ENCODE measurements at places on chromosomes 1 and 21.

DNA sequence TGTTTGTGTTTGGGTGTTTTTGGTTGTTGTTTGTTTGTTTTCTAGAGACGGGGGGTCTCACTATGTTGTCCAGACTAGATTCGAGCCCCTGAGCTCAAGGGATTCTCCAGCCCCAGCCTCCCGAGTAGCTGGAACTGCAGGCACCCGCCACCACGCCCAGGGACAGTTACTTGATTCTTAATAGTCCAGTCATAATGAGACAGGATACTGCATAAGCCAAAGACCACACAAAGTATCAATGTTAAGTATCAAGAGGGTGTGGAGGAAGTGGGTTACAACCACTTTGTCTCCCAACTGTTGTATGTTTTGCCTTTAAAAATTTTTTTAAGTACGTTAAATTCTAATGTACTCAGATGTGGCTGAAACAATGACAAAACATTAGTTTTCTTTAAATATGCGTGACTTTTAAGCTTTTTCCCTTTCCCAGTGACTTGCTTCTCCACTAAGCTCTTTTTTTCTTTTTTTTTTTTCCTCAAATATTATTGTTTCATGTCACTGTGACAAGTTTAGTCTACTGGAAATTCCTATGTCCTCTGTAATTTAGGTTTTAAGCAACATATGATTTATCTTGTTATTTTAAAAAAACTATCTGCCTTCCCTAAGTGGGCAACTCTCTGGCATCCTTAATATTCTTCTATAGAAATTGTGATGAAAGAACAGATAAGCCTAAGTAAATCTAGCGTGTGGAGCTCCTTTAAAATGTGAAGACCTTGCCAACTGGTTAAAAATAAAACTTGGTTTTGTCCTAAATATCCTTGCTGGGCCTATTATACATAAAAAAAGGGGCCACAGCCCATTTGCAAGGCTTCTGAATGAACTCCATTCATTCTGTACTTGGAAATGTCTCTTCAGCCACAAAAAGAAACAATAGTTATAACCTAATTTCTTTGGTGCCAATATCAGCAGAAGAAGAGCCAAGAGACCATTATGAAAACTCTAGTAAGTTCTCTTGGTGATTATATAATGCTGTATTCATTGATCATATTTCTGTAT, 56.2 kb upstream of the DPH5 start:
- no peak for DNase-seq

DNA sequence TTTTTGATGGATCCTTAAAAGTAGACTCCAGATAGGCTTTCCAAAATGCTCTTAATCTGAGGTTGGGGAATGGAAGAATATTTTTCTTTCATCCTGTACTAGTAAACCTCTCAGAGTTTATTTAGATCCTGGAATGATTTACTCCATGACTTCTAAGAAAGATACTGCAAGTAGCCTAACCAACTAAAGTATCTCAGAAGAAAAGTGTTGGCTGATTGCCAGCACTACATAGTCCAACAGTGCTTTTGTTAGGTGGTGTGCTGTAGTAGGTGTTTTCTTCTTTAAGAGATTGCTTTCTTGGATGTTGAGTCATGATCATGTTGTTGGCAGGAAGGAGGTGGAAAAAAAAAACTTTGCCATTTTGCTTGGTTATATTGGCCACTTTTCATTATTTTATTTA, 119.8 kb downstream of the OSBPL9 start:
- no peak for DNase-seq

DNA sequence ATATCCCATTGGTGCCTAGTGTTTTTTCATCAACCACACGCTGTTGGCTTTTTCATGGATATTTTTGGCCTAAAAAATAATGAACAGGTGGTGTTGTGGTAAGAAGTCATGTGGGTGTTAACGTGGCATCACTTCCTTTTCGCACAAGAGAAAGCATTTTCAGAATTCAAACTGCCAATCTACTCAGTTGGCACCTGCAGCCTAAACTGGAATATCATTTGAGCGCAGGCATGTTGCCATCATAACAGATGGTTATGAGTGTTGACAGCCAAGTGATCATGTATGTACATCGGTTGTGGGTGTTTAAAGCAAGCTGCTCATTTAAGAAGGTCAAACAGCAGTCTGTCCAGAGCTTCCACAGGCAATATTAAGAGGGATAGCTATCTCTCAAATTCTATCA, 1963.0 kb downstream of the NCAM2 start:
- DNase-seq = no peak

GRCh38 chr1:151942882-151943281, 33.6 kb upstream of the THEM4 start:
- DNase-seq = no peak

DNA sequence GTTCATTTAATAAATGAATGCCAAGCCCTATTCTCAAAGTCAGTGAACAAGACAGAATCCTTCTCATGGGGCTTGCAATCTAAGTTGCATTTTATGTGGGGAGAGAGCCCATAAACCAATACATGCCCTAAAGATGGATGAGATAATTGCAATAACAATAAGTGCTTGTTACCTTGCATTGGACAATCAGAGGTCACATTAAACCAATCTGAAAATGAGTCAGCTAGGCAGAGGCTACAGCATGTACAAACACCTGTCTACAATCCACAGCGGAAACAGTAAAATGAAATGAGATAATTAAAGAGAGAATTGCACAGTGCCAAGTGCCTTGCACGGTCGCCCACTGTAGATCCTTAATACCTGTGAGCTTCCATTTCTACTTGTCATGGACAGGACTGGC, 7.4 kb upstream of the IGFN1 start:
- DNase-seq = no peak

- peak; percentile 59 for DNase-seq
Observed at GRCh38 chr1:37945743-37946702, 830 bp downstream of the INPP5B start.

- DNase-seq = peak; percentile 62
Observed at GRCh38 chr1:10380594-10381275, 18.1 kb upstream of the PGD start.

- DNase-seq = no peak
Observed at GRCh38 chr1:26833432-26834405, 7.2 kb downstream of the ZDHHC18 start.

GRCh38 chr1:58687516-58687915, 12.3 kb downstream of the MYSM1 start:
- no peak for DNase-seq

- no peak for DNase-seq
Observed at GRCh38 chr1:201026836-201027235, 3.3 kb upstream of the KIF21B start.

- no peak for DNase-seq
Observed at GRCh38 chr1:54812801-54813484, 11.8 kb upstream of the TTC22 start.

- no peak for DNase-seq
Observed at GRCh38 chr1:61102621-61103020, 20.3 kb downstream of the NFIA start.

DNA sequence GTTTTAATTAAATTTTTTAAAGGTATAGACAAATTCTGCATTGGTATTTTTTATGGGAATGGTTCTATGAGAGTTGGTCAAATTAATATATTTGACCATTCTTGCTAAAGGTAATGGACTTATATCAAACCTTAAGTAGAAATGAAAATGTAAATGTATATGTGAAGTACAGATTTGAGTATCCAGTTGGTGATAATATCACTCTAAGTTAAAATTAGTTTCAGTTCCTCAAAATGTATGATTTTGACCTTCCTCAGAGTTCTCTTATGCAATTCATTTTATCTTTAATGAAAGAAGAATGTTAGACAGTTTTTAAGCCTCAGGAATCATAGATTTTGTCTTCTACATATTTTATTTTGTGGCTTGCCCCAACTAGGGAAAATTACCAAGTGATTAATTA, 1291.5 kb upstream of the B3GALT2 start:
- DNase-seq = no peak

- DNase-seq = no peak
Observed at GRCh38 chr21:46411236-46411635, 47.5 kb upstream of the DIP2A start.

DNA sequence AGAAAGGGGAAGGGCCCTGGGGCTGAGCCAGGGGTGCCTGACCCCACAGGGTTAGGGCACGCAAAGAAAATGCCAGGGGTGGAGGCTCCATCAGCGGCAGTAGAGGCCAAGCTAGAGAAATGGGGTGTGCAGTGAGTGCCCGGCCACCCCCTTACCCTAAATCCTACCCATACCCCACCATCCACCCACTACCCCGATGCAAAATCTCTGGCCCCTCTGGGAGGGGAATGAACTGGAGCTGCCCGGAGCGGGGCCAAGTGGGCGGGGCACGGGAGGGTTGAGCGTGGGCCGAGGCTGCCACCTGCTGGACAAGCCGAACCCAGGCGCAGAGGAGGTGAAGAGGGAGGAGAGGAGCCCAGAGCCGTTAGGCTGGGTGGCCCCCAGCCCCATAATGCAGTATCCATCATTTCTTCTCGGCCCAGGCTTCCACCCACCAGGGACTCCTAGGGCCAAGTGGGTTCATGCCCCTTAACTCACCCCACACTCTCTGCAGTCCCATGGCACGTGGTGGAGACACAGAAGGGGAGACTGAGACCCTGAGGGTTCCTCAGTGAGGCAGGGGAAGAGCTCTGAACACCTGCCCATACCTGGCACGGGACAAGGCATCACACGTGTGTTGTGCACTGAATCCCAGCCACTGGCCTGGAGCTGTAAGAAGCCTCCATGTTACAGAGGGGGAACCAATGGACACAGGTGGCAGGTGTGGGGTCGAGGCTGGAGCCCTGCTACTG, 1.4 kb upstream of the C1QC start:
- no peak for DNase-seq

DNA sequence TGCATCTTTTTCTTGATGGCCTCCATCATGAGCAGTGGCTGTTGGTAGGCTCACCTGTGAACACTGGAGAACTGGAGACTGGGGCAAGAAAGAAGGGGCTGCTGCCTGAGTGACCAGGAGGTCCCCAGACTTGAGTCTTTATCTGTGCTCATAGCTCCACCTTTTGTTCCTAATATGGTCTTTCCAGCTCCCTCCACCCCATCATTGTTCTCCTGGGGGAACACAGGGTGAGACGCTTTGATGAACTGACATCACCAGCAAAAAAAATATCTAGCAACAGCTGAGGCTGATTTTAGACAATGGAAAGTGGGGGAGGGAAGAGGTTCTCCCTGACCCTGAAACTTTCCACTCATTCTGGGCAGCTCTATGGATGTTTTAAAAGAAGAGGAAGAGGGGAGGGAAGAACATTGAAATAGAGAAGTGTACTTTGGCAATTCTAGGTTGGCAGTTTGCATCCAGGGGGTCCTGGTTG, at the start of gene TPM3:
Gene TPM3, minus strand, starts transcription at position 111 of the 472 bp plus-strand sequence. Its CDS starts 82 bp downstream, at position 29.
- no peak for DNase-seq

DNA sequence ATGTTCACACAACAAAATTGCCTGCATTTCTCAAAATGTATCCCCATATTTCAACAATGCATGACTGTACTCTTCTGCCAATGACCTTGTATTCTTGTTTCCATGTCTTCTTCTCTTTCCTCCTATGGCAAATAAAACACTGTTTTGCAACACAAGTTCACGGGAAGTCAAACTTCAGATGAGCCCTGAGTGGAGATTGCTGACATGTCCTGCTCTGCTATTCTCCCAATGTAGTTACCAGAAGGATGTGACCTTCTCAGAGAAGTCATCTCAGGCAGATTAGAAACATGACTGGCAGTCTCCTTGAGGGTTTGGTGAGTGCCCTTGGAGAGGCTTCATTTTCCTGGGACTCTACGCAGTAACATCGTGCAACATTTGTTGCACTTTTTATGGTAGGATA, 15.6 kb downstream of the FCGR2B start:
- no peak for DNase-seq

DNA sequence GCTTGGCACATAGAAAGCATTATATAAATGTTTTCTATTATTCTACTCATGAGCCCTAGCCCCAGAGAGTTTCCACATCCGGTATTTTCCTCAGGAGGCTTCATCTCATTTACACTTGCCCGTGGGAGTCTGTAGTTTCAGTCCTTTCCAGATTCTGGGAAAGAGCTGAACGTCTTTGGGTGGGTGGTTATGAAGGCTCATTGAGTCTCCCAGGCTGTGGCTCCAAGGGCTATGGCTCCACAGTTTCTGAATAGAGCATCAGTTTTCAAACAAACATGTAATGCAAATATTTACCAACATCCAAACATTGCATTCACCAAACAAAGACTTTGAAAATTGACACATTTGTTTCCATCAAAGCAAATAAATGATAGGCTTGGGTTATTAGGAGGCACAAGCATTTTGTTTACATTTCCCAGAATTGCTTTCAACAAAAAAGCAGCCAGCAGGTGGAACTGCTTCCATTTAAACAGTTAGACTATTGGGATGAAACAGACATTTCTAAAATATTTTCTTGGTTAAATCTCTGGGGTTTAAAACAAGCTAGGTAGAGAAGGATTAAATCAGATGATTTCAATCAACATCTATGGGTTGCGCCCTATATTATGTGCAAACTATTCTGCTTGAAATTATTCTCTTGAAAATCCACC, 1.3 kb upstream of the LEMD1 start:
- DNase-seq = no peak

DNA sequence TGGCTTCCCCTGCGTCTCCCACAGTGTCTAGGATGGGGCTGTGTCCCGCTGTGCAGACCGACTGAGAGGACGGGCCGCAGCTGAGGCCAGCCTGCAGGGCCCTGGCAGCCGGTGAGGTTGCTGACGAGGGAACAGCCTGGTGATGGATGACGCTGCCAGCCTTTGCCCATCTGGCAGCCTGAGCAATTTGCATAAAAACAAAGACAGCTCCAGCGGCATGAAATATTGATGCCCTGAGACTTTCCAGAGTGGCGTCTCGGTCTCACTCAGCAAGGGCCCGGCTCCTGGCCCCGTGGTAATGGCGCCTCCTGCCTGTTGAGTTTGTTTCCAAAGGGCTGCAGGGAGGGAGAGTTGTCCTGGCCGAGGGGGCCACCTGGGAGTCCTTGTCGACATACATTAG, 19.1 kb upstream of the KCNA10 start:
- DNase-seq = no peak

GRCh38 chr1:42817440-42817767, 207 bp upstream of the SVBP start:
- no peak for DNase-seq

DNA sequence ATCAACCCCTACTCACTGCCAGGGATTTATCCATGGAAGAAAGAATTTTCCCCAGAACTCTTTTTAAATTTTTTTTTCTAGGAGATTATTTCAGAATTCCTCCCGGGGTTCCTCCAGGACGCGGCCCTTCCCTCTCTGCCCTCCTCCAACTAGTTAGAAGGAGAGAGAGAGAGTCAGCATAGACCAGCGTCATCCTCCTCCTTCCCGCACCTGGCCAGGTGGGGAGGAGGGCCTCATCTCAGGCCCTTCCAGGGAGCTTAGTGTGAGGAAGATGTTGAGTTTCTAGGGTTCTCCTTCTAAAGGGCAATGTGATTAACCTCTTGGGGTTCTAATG, 63.6 kb downstream of the CDK18 start:
- DNase-seq = no peak

- no peak for DNase-seq
Observed at GRCh38 chr1:58887059-58887458, 103.2 kb upstream of the JUN start.

GRCh38 chr1:159938211-159938852, 7.1 kb downstream of the IGSF9 start:
- DNase-seq = no peak

Data from BJ (cell line).